ENCODE measurements at places on chromosomes 1 and 21. TPM values are rescaled to one million over a fixed set of nuclear protein-coding genes. Genes with fewer than 3 reads are reported as not detected.

- peak; percentile 81 for DNase-seq
Observed at GRCh38 chr1:110003747-110004428, 19.3 kb downstream of the AHCYL1 start.

DNA sequence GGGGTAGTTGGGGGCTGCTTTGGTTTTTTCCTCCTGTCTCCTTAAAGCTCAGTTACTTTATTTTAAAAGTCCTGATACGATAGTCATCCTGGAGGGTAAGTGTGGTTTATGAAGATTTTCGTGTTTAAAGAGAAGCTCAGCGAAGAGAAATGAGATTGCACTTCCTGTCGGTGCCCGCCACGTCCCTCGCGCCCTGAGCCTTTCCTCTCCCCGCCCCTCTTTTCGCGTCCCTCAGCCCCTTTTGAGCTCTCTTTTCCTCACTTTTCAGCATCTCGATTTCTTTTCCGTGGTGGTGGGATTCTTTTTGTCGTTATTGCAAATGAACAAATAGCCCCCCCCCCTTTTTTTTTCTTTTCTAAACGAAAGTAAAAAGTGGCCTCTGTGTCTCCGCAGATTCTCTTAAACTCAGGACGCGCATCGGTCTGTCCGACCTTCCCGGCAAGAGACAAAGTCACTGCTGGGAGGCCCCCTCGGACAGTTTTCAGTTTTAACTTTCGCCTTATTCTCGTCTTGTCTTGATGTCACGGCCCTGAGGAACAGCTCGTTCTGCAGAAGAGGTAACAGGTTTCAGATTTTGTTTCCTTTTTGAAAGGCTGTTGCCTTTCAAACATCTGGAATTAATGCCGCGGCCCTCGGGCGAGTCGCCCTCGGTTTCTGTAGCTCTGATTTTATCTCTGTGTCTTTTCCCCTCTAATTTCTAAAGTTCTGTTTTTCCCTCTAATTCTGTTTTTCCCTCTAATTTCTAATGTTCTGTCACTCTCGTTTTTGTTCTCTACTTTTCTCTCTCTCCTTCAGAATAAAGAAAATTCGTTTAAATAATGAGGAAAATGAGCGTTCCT is 1.0 kb upstream of the DMRTA2 start:
- DNase-seq = no peak

GRCh38 chr1:160204526-160205241 is 500 bp upstream of the PEA15 start:
- DNase-seq = no peak

GRCh38 chr1:156889802-156890580 is 3.5 kb upstream of the PEAR1 start:
- DNase-seq = peak; percentile 82

GRCh38 chr1:203346060-203346768 is 4.7 kb downstream of the FMOD start:
- no peak for DNase-seq

- no peak for DNase-seq
Observed at GRCh38 chr1:54699936-54700525, 15.6 kb upstream of the TTC4 start.

DNA sequence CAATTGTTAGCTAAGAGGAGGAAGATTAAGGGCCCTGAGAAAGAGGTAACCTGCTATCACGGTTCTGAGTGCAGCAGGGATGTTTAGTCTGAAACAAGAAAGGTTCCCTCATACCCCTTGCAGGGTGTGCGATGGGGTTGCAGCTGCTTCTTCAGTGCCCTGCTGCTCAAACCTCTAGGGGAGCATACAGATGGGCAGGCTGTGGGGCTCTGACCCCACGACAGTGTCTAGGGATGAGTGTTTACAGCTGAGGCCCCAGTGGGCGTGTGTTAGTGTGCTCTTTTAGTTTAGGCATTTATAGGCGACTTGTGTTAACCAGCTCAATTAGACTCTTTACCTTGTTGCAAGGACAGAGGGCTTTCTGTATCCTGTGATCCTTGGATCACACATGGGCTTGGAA is 41.3 kb upstream of the PLA2G5 start:
- no peak for DNase-seq

DNA sequence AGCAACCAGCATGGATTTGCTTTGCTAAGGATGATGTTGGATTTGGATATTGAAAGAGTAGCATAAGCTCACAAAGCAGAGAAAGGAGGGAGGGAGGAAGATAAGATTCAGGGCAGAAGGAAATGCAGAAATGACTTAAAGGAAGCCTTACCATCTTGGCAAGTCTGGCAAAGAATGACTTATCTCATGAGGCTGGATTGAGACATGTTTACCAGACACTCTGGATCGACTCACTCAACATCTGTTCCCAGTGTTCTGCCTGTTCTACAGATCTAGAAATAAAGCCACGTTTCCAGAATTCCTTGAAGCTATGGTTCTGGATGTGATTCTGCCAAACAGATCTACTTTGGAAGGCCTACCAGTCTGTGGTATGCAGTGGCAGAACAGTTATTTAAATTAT is 38.8 kb upstream of the CTBS start:
- DNase-seq = no peak

GRCh38 chr1:228935855-228936727 is 200.8 kb downstream of the RHOU start:
- no peak for DNase-seq

DNA sequence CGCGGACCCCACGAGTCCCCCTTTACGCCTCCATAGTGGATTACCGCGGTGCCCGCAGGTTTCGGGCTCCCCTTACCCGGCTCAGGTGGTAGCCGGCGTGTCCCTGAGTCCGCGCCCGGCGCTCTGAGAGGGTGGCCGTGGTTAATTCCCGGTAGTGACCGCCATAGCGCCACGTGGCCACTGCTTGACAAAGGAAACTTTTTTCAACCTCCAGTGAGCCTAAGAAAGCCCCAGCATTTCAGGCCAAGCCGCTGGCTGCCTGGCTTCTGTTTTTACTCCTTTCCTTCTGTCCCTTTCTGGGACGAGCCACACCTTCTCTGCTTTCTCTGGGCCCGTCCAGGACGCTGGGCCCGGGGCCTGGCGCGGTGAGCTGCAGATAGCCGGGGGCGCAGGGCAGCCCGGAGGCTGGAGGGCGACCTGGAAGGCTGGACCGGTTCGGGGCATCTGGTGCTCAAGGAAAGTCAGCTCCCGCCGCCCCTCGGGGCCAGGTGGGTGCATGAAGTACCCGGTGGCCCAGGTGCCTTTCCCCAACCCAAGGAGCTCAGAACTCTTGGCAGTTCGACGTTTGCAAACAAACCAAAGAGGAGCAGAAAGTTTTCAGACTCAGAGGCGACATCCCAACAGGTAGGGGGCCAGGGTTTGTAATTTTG is 540 bp upstream of the C1orf198 start:
- peak; percentile 84 for DNase-seq

GRCh38 chr1:75345538-75346292 is 211.5 kb downstream of the LHX8 start:
- no peak for DNase-seq

- no peak for DNase-seq
Observed at GRCh38 chr1:43477716-43478115, 24.0 kb upstream of the HYI start.

- DNase-seq = no peak
Observed at GRCh38 chr1:43363935-43364525, 3.8 kb downstream of the ELOVL1 start.

- DNase-seq = no peak
Observed at GRCh38 chr1:228362884-228363450, 43.7 kb downstream of the TRIM11 start.

GRCh38 chr1:70442490-70442889 is 31.4 kb downstream of the CTH start:
- DNase-seq = no peak

DNA sequence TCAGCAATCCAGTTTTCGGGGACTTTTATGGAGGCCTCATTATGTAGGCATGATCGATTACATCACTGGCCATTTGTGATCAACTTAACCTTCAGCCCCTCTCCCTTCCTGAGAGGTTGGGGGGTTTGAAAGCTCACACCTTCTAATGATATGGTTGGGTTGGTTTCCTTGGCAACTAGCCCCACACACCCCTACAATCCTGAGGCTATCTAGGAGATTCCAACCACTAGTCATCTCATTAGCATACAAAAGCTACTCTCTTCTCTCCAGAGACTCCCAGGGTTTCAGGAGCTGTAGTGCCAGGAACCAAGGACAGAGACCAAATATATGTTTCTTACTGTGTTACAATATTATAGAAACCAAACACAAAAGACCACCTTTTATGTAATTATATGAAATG is 35.2 kb upstream of the ZNF326 start:
- DNase-seq = no peak

- DNase-seq = no peak
Observed at GRCh38 chr1:174956976-174957375, 42.8 kb upstream of the CACYBP start.

DNA sequence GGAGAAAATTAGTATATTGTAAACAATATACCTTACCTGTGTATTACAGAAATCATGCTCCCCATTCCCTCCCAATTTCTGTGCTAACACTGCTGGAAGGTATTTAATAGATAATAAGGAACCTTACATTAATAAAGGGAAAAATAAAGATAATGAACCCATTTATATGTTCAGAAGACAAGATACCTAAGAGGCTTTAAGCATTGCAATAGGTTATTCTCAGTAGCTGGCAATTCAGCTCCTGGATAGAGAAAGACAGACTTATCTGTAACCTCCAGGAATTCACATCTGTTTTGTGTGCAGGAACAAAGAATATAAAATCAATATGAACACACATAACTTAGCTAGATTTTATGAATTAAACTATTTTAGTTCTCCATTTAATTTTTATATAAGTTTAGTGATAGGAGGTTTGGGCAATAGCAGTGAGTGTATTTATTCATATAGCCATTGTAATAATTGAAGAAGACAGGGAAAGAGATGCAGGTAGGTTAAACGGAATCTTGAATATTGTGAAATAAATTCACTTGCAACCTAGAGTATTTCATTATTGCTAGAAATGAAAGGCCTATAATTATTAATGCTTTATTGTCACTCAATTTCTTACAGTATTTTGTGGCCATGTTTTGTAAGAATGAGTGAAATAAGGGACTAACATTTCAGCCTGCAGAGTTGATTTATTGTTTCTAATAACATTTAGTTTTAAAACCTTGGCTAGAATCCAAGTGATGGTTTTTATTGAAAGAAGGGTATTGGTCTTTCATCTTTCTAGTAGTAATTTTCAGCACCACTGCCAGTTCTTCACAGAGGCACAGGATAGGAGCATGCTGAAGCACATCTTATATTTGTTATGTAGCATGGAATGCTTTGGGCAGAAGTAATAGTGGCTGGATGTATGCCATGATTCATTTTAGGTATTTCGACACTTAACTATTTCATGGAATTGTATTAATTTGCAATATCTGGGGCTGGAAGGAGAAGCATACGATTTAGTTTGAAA is 1.5 kb downstream of the XPR1 start:
- no peak for DNase-seq

CENPL gene
- 5.3 TPM for total RNA-seq

LRRC41 gene
- 106 TPM for total RNA-seq

S100A12 gene
- total RNA-seq = not detected

ZSWIM5 gene
- total RNA-seq = 12.6 TPM

INSRR gene
- not detected for total RNA-seq

ADORA3 gene
- total RNA-seq = 2.3 TPM

ARPC5 gene
- 70.5 TPM for total RNA-seq

NDUFS2 gene
- total RNA-seq = 98.4 TPM

PTGS2 gene
- 4.2 TPM for total RNA-seq

MCM3AP gene
- 65.7 TPM for total RNA-seq

F5 gene
- total RNA-seq = 2.5 TPM
